Lower lobe of right lung (tissue), 2 donors: ENCODE measurements at places on chromosomes 7 and 10. TPM values are rescaled to one million over a fixed set of nuclear protein-coding genes. Genes with fewer than 3 reads are reported as not detected.

DNA sequence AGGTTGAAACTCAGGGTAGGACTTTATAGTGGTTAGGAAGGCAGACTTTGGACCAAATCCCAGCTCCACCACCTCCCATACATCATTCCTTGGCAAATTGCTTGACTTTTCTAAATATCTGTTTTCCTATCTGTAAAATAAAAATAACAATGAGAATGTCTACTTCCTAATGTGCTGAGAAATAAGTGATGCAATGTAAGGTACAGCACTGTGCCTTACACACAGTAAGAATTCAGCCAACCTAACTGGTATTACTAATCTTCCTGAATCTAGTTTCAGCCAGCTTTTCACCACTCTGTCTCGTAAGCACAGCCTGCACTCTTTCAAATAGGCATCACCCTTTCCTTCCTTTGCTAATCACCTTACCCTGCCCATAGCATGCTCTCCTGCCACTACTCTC lies 9.7 kb downstream of the PRLHR start:
- H3K4me1 ChIP-seq = no peaks in the 10 kb centered on the region
- no peak overlapping the region for H3K27ac ChIP-seq
- peaks cover 6% of the 10 kb centered on the region for H3K27me3 ChIP-seq

DNA sequence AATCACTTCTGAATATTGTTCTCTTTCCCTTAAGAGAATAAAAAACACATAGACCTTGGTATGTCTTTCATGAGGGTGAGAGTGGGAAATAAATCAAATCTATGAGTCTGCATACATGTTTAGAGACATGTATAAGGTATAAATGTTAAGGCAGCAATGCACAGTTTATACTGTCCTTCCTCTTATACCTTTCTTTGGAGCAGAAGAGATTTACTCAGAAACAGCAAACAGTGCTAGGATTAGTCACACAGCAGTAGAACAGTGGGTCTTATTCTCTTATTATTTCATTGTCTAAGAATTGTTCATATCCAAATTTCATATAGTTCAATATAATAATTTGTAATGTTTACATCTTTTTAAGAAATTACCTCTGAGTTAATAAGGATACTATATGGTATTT lies 126.7 kb upstream of the TMEM196 start:
- H3K27me3 ChIP-seq = no peaks in the 10 kb centered on the region
- no peaks in the 10 kb centered on the region for H3K4me1 ChIP-seq
- no peak overlapping the region for H3K27ac ChIP-seq
- H3K4me3 ChIP-seq = no peak overlapping the region
- no peak for DNase-seq

- no peak overlapping the region for H3K27ac ChIP-seq
- H3K36me3 ChIP-seq = no peaks in the 10 kb centered on the region
- H3K4me1 ChIP-seq = no peaks in the 10 kb centered on the region
- H3K4me3 ChIP-seq = no peak overlapping the region
These were observed 85.5 kb downstream of the TMEM130 start for GRCh38 chr7:98784216-98784785.

DNA sequence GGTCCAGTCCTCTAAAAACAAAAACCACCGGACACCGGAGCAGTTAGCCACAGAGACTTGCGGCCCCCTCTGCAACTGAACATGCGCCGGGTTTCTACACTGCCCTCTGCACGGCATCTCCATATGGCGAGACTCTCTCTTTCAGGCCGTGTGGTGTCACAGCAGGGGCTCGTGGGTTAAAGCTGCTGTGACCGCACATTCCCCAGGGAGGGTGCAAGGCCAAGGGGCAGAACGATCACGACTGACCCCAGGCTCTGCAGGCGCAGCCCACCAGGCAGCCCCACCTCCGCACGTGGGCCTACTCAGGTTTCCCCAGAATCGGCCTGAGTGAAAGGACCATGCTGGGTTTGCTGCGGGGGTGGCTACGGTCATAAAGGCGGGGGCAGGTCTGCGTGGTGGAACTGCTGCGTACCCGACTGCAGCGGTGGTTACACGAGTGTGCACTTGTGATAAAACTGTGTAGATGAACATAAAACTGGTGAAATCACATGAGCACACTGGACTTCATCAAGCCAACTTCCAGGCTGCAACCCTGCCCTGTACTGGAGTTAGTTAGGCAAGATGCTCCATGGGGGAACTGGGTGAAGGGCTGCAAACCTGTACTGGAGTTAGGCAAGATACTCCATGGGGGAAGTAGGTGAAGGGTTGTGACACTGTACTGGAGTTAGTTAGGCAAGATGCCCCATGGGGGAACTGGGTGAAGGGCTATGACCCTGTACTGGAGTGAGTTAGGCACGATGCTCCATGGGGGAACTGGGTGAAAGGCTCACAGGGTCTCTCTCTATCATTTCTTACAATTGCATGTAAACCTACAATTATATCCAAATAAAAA lies 81.4 kb upstream of the PPP2R2D start:
- H3K4me1 ChIP-seq = no peaks in the 10 kb centered on the region
- peaks cover 28% of the 10 kb centered on the region for H3K27me3 ChIP-seq
- DNase-seq = peak; percentile 27
- H3K4me3 ChIP-seq = no peak overlapping the region
- H3K36me3 ChIP-seq = no peaks in the 10 kb centered on the region

DNA sequence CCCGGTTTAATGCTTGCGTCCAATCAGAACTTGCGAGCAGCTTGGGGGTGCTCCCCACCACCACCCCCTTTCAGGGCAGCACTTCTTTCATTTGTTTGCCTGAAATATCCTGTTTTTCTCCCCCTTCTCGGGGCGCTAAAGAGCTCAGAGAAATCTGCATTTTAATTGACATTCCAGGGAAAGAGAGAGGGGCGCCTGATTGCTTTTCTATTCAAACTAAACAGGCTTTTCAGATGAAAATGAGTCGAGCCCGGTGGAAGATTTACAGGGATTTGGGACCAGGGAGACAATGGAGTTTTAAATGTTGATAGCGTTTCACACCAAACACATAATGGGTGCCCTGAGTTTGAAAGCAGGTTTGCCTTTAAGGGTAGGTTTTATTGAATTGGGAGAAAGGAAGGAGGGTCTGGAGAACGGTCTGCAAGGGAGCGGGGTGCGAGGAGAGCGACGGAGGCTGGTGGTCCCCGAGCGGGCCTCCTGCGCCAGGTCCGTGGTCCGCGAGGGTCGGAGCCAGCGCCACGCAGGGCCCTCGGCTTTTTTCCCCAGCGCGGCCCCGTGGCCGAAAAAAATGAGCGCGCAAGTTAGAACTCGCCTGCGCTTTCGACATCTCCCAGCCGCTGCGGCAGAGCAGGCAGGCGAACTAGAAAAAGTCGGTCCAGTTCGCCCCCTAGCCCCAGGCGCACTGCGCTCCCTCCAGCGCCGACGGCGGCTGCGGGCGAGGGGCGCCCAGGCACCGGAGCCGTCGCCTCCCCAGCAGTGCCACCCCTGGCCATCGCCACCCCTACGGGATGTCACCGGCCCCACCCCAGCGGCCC lies 1.3 kb downstream of the FGFR2 start:
- peaks cover 11% of the 10 kb centered on the region for H3K4me1 ChIP-seq
- H3K36me3 ChIP-seq = no peaks in the 10 kb centered on the region
- peaks cover 37% of the 10 kb centered on the region for H3K27me3 ChIP-seq

- no peak overlapping the region for H3K4me3 ChIP-seq
- no peaks in the 10 kb centered on the region for H3K36me3 ChIP-seq
- H3K27ac ChIP-seq = no peak overlapping the region
- H3K4me1 ChIP-seq = no peaks in the 10 kb centered on the region
- no peaks in the 10 kb centered on the region for H3K27me3 ChIP-seq
These were observed 170.7 kb upstream of the PLPP4 start for GRCh38 chr10:120286280-120286679.

MTPN gene
- total RNA-seq = 144 TPM

DNA sequence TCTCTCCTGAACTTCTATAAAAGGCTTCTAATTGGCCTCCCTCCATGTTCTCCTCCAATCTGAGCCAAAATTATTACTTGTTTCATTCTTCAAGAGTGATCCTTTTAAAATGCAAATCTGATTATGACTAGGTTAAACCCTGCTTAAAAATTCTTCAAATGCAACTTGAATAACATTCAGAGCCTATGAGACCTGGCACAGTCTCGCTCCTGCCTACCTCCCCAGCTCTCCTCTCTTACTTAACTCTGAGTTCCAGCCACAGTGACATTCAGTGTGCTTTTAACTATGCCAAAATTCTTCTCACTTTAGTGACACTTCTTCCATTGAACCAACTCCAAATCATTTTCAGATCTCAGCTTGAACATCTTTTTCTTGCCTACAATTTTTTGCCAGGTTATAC lies 68.8 kb downstream of the TMEM168 start:
- no peak overlapping the region for H3K4me3 ChIP-seq
- no peaks in the 10 kb centered on the region for H3K36me3 ChIP-seq
- H3K27me3 ChIP-seq = no peaks in the 10 kb centered on the region
- H3K27ac ChIP-seq = no peak overlapping the region
- DNase-seq = no peak

GRCh38 chr7:46569133-46569465 lies 648.0 kb upstream of the IGFBP3 start:
- H3K4me3 ChIP-seq = no peak overlapping the region
- H3K27me3 ChIP-seq = no peaks in the 10 kb centered on the region
- no peak overlapping the region for H3K27ac ChIP-seq
- H3K4me1 ChIP-seq = no peaks in the 10 kb centered on the region
- no peaks in the 10 kb centered on the region for H3K36me3 ChIP-seq
- DNase-seq = no peak

- peaks cover 90% of the 10 kb centered on the region for H3K36me3 ChIP-seq
- no peak overlapping the region for H3K4me3 ChIP-seq
- H3K4me1 ChIP-seq = no peaks in the 10 kb centered on the region
These were observed 65.3 kb upstream of the CAMK2B start for GRCh38 chr7:44390701-44391100.

DNA sequence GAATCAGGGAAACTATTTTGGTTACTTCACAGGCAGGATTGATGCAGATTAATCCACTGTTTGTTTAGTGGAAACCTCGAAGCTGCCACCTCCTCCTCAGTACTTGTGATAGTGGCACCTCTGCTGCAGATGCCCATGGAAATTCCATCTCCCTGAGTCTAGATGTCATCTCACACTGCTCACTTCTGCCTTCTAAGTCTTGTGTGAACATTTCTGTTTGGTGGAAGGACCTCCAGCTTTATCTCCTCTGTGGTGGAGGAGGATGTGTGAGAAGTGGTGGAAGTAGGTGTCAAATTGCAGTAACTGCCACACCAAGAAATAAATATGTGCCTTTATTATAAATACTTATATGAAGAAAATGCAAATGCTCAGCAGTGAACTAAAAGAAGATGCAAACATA lies 25.8 kb upstream of the GPR141 start:
- H3K27me3 ChIP-seq = no peaks in the 10 kb centered on the region
- H3K27ac ChIP-seq = no peak overlapping the region
- DNase-seq = no peak

NDUFA5 gene
- total RNA-seq = 61.4 TPM

DNA sequence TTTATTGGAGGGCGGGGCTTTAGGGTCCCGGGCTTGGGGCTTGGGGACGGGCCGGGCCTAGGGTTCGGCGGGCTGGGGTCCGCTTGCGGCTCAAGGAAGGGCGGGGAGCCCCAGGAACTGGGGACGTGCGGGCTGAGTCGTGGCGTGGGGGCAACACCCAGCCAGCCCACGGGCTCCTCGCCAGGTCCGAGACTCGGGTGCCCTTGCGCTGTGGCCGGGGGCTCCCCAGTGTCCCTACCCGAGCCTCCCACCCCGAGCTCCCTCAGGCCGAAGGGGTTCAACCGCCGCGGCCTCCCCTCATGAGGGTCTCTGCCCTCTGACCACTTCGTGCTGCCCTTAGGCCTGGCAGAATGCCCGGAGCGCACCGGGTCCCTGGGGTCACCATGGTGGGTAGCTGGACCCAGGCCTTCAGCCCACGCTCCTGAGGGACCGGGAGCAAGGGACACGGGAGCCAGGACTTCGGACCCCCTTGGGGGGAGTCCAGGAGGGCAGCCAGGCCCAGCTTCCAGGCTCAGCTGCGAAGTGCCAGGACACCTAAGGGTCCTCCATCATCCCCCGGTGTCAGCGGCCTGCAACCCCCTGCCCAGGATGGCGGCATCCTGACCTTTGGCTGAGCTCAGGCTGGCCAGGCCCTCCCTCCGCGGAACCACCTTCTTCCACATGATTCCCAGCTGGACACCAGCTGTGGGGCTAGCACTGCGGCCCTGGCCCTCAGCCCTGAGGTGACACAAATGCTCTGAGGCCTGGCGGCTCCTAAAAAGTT lies 524 bp upstream of the FUOM start:
- peaks cover 19% of the 10 kb centered on the region for H3K36me3 ChIP-seq
- no peak overlapping the region for H3K4me3 ChIP-seq
- peak; percentile 70 for DNase-seq
- H3K4me1 ChIP-seq = peaks cover 18% of the 10 kb centered on the region
- no peaks in the 10 kb centered on the region for H3K27me3 ChIP-seq

DNA sequence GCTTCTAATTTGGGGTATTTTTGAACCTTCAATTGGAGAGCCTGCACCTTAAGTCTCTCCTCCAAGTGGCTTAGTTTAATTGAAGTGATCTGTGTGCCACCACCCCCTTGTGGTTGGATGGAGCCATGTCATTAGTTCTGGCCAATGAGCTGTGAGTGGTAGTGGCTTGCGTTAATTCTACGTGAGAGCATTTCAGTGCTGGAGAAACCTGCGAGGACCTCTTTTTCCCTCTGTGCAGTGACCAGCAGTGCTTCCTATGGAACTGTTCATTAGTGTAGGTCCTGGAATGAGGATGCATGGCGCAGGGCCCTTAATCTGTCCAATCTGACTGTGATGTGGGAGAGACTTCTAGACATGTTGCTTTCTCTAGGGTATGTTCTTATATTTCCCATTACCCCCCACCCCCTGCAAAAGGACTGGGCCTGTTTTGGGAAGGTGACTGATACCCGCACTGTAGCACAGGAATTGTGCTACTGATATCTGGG lies 3.8 kb downstream of the HILPDA start:
- H3K4me1 ChIP-seq = peaks cover 35% of the 10 kb centered on the region
- no peak overlapping the region for H3K4me3 ChIP-seq
- H3K27me3 ChIP-seq = no peaks in the 10 kb centered on the region
- peaks cover 6% of the 10 kb centered on the region for H3K36me3 ChIP-seq
- H3K27ac ChIP-seq = no peak overlapping the region
- DNase-seq = peak; percentile 47

- H3K36me3 ChIP-seq = no peaks in the 10 kb centered on the region
- H3K4me3 ChIP-seq = no peak overlapping the region
- H3K27ac ChIP-seq = no peak overlapping the region
- no peaks in the 10 kb centered on the region for H3K27me3 ChIP-seq
These were observed 23.1 kb upstream of the XRCC2 start for GRCh38 chr7:152699079-152699478.

- H3K4me3 ChIP-seq = peak overlapping the region; percentile 66
- H3K27me3 ChIP-seq = no peaks in the 10 kb centered on the region
- DNase-seq = no peak
- peak overlapping the region; percentile 93 for H3K27ac ChIP-seq
- H3K4me1 ChIP-seq = peaks cover 40% of the 10 kb centered on the region
These were observed 614 bp upstream of the IFIT2 start for GRCh38 chr10:89301232-89301631.

- no peak for DNase-seq
- H3K27me3 ChIP-seq = no peaks in the 10 kb centered on the region
- H3K27ac ChIP-seq = no peak overlapping the region
- H3K4me3 ChIP-seq = no peak overlapping the region
- no peaks in the 10 kb centered on the region for H3K36me3 ChIP-seq
These were observed 266.5 kb upstream of the YAE1 start for GRCh38 chr7:39299695-39300094.
